ENCODE measurements at places on chromosomes 6 and 20.
A peak's percentile ranks its signal among the peaks of the same experiment; 100 is the strongest.

GRCh38 chr20:17438436-17439039 lies 92.6 kb downstream of the BFSP1 start:
- no peak for DNase-seq

GRCh38 chr6:41822021-41822420 lies 34.5 kb downstream of the TOMM6 start:
- no peak for DNase-seq

- DNase-seq = no peak
Measured at GRCh38 chr6:143536461-143536865, 24.9 kb upstream of the FUCA2 start.

- no peak for DNase-seq
Measured at GRCh38 chr20:44110816-44111568, 76.0 kb downstream of the JPH2 start.

DNA sequence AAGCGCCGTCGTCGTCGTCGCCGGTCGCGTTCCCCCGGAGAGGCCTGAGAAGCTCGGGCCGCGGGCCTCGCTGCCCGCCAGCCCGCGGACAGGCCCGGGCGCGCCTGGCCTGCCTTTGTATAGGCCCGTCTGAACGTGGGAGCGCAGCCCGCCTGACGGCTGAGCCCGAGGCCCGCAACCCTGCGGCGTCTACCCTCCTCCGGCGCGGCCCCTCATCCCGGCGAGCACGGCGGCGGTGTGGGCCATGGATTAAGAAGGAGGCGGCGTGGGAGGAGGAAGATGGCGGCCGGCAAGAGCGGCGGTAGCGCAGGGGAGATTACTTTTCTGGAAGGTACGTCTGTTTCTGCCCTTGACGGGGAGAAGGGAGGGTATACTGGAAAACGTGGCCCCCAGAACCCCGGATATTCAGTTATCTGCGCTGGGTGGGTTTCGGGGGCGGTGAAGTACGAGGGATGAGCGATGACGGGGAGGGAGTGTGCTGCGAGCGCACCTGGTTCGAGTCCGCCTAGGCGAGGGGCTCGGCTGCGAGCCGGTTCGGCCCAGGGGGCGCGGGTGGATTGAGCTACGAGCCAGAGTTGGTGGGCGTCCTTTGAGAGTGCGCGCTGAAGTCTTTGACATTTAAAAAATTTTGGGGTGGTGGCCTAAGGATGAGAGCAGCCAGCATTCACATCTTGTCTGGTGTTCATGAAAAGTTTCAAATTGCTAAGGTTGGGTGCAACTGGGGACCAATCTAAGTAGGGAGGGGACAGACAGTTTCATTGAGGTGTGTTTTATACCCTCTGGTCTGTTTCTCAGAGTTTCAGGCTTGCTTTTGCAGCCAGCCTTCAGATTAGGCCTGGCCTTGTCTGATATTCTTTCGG lies 796 bp downstream of the SENP6 start:
- DNase-seq = peak; percentile 20

DNA sequence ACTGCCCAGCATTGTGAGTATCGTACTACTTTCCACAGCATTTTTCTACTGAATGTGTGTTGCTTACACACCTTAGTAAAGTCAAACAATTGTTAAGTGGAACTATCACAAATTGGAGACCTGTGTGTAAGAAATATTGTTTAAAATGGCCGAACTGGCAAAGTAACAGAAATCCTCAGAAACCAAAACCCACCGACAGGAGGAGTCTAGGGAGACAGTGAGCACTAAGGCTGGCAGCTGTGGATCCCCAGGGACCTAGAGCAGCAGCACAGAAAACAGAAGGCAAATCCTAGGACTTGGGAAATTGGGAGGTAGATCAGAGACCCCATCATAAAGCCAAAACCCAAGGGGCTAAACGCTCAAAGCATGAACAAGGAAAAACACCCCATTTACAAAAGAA lies 69.9 kb downstream of the SESN1 start:
- DNase-seq = no peak

DNA sequence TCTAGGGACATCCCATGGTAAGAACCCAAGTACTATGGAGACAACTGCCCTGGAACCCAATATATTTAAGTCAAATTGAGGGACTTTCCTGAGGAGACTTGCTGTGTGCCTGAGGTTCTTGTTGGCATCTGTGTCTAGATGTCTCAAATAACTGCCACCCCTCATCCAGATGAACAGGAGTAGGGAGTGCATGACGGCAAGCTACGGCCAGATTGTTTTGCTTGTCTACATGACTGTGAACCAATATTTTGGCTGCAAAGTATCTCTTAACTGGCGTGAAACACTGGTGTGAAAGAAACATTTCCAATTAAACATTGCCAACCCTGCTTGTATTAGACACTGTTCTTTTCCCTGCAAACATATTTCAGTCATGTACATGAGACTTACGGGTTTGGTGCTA lies 52.4 kb upstream of the SIM1 start:
- no peak for DNase-seq

- DNase-seq = no peak
Measured at GRCh38 chr6:43772681-43773049, 2.7 kb downstream of the VEGFA start.

DNA sequence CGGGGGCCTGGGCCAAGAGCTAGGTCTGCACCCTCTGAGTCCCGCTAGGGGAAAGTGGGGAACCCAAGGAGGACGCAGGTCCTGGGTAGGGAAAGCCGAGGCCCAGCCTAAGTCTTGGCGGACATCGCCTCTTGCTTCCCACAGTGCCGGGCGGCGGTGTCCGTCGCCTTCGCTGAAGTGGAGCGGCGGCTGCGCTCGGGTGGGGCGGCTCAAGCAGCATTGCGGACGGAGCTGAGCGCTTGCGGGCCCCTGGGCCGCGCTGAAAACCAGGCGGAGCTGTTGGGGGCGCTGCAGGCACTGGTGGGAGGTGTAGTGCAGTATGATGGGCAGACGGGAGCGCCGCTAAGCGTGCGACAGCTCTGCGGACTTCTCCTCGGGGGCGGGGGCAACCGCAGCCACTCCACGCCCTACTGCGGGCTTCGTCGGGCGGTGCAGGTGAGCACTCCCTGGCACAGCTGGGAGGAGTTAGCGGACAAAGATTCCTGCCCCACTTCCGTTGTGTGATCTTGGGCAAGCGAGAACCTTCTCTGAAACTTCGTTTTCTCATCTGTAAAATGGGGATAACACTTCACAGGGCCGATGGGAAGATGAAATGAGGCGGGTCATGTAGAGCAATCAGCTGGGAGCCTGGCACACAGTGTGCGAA lies 4.2 kb downstream of the PRSS16 start:
- DNase-seq = peak; percentile 41

- DNase-seq = no peak
Measured at GRCh38 chr20:40251284-40251932, 437.6 kb downstream of the MAFB start.

DNA sequence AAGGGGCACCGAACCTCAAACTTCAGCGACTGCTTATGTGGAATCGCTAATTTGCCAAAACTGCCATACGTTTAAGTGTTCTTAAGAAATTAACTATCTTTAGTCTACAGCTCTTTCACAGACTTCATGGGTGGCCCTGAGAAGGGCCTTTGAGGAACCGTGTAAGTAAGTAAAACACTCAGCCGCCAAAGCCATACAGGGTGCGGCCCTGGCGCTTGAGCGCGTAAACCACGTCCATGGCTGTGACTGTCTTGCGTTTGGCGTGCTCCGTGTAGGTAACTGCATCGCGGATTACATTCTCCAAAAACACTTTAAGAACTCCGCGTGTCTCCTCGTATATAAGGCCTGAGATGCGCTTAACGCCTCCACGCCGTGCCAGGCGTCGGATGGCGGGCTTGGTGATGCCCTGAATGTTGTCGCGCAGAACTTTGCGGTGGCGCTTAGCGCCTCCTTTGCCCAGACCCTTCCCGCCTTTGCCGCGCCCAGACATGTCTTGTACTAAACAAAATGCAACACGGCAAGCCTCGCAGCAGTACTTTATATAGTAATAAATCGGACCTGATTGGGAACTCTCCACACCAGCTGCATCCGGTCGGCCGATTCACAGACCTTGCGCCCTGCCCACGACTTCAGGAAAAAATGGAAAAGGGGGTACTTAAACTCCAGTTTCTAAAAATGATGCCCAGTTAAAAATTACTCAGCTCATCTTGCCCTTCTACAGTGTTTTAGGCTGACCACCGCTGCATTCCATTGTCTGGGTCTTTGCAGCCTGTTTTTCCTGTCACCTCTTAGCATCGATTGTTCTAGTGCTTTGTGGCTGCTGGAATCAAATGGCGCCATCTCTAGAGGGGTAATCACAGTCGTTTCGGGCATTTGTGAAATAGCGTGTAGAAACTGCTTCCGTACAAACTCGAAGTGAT lies 38.9 kb downstream of the OR2B2 start:
- peak; percentile 67 for DNase-seq

DNA sequence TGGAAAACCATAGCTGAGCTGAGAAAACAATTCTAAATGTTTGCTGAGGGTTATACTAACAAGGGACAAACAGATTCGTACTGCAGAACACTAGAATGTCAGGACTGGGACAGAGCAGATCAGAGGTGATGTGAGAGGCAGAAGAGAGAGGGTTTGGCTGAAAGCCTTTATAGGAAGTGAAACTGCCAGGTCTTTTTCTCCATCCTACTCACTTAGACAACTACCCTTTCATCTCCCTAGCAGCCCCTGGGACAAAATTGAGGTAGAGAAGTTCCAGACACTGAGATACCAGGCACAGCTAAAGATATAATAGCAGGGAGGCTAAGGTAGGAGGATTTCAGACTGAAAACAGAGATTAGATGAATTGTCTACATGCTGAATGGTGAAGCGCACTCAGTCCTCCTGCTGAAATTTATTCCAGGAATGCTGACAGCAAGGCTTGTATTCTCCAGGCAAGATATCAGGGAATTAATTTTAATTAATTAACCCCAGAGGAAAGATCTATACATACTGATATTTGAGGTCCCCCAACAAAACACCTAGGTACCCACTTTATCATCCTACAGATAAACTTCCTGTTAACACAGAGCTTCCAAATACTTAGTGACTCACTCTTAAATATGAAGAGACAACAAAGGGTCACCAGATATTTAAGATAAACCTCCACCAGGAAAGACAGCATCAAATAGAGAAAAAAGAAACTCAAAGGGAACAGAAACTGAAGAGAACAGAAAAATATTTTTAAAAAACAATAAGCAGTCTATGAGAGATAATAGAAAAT lies 12.6 kb upstream of the EIF2S2 start:
- no peak for DNase-seq

GRCh38 chr20:58713801-58714339 lies 21.3 kb downstream of the NPEPL1 start:
- no peak for DNase-seq

DNA sequence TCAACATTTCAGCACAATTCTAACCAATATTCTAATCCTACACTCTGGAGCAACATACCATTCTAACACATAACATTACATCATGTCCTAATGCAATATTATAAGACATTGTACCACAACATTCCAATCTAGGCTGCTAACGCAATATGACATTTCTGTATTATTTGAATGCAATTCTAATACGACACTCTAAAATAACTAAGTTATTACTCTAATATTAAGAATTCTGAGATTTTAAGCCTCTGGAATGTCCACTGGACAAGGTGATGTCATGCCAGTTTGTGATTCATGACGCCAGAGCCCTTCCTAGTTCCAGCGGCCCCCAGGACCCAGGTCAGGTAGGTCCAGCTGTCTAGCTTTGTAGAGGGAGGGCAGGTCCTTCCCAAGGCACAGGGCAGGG lies 69.7 kb upstream of the SIRPA start:
- no peak for DNase-seq

DNA sequence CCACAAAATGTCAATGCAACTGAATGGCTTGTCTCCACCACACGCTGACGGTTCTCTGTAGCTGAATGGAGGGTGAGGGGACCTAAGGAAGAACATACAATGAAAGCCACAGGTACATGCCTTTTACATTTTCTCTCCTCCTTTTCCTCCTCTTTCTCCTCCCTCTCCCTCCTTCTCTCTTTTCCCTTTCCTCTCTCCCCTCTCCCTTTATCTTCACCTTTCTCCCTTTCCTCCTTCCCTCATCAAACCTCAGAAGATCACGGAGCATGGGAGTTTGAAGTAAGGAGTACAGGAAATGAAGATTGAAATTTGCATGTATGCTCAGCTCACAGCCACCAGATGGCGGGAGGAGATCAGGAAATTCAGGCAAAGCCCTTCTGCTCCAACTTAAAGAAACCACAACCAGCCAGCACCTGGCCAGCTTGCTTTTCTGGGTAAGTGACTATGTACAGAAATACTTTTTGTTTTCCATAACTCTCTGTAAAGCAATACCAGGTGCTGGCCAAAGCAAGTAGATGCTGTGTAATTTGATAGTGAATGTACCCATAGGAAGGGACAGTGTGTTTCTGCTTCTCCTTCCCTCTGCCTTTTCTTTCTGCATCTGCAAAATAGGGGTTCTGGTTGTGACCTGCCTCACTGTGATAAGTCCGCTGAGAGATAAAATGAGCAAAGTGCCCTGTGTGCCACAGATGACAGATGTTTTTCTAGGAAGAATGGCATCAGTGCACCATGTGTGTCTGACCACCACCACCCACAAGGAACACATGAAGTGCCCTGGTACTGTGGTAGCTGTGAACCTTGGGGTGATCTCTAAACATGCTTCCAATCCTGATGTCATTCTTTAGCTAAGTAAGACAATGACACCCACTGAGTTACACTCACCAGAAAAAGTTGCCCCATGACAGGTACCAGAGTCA lies 18.6 kb upstream of the FOXO3 start:
- DNase-seq = peak; percentile 22

DNA sequence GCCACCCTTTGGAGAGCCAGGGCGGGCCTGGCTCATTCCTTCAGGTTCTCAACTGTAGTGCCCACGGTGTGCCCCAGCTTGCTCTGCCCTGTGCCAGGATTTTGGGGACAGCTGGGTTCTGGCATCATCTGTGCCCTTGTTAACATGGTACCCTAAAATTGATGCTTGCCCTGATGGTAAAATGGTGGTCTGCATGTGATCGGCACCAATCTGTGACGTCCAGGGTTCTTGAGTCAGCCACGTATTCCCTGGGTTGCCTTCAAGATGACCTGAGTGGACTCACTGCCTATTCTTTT lies 31.2 kb upstream of the APCDD1L start:
- no peak for DNase-seq

DNA sequence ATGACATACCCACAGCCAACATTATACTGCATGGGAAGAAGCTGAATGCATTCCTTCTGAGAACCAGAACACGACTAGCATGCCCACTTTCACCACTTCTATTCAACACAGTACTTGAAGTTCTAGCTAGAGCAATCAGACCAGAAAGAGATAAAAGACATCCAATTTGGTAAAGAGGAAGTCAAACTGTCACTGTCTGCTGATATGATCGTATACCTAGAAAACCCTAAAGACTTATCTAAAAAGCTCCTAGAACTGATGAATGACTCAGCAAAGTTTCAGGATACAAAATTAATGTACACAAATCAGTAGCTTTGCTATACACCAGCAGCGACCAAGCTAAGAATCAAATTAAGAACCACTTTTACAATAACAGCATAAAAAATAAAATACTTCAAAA lies 60.5 kb downstream of the EYS start:
- no peak for DNase-seq

DNA sequence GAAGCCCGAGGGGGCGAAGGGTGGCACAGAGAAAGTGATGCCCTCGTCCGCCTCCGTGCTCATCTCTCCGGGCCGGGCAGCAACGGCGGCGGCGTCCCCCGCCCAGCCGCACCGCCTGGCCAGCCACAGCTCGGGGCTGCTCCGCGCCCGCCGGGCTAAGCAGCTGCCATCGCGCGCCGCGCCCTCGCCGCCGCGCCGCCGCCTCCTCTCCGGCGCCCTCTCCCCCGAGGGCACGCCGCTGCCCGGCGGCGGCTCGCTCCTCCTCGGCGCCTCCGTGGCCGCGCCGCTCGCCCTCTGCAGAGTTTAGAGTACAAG lies 225 bp downstream of the MAP3K5 start:
- DNase-seq = no peak

Measured in DMS79 (cell line).